Mesenteric fat pad (tissue), 1 donor: ENCODE measurements at places on chromosomes 1 and 21.
A peak's percentile ranks its signal among the peaks of the same experiment; 100 is the strongest.

GRCh38 chr1:4212796-4213195 is 312.7 kb upstream of the C1orf174 start:
- peak; percentile 30 for DNase-seq

DNA sequence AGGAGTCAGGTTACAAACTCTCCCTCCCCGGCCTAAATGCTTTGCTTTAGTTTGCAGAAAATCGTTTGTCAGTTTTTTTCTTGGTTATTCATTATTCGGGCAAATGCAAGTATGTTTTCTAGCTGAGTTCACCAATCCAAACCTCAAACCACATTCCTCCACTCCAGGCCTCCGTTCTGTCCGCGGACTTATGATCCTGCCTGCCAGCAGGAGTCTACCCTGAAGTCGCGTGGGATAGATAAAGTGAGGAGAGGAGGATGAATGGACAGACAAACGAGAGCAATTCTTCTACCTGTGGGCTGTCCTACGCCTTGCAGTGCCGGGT is 1.3 kb downstream of the ADAMTS1 start:
- no peak for DNase-seq

DNA sequence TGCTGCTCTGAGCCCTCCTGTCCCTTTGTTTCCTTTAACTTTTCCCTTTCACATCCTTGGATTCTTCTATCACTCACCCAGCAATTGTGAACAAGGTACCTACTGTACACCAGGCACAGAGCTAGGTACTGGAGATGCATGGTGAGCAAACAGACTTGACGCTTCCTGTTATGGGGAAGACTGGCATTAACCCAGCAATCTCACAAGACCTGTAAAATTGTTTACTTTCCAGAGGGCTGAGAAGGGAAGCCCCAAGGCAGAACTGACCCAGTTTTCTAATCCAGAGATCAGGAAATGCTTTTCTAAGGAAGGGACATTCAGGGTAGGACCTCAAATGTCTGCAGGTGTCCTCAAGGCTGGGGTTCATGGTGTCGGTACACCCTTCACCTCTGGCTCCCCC is 171.6 kb upstream of the KAZN start:
- no peak for DNase-seq

- no peak for DNase-seq
Observed at GRCh38 chr1:219650880-219651279, 38.0 kb upstream of the ZC3H11B start.

GRCh38 chr1:54597455-54598030 is 25.8 kb downstream of the FAM151A start:
- DNase-seq: no peak

DNA sequence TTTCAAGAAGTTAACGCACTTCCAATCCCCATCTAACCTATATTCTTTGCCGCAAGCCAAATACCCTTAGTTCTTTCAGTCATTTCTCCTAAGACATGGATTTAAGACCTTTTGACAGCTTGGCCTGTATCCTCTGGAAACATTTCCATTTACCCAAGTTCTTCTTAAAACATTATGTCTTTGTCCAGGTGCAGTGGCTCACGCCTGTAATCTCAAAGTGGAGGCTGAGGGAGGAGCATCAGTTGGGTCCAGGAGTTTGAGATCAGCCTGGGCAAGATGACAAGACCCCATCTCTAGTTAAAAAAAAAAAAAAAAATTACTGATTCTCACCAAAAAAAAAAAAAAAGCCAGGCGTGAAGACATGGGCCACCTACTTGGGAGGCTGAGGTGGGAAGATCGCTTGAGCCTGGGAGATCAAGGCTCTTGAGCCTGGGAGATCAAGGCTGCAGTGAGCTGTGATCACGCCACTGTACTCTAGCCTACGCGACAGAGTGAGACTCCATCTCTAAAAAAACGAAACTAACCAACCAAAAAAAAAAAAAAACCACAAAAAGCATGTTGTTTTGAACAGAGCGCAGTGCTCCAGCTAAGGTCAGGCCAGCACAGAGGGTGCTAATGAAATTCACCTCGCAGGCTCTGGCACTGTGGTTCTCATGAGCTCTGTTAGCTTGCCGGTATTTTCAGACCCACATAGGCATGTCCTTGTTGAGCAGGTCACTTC is 36.0 kb downstream of the NUAK2 start:
- DNase-seq: no peak

- peak; percentile 16 for DNase-seq
Observed at GRCh38 chr1:153623101-153623500, 4.2 kb downstream of the S100A13 start.

GRCh38 chr1:61085983-61086644 is 3.8 kb downstream of the NFIA start:
- no peak for DNase-seq

- DNase-seq: no peak
Observed at GRCh38 chr1:42340093-42340492, 5.1 kb upstream of the FOXJ3 start.

DNA sequence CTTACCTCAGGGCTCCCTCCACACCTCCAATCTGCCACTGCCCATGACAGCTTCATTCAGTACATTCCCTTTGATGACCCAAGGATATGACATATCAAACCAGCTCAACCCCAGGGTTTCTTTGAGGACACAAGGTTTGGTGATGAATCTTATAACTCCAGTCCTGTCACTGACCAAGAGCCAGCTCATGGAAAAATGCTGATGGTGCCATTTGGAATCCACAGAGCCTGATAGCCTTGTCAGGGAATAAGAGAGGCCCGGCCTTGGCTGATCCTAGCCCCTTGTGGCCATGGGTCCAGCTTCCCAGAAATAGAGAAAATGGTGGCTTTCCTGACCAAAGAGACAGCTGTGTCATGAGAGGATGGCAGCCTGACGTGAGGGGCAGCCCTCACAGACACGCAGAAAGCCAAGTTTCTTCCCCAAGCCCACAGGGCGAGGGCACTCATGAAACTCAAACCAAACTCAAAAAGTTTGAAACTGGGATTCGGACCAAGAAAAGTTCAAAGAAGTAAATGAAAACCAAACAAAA is 75.4 kb downstream of the SH3BGR start:
- DNase-seq: no peak

GRCh38 chr1:214419650-214420049 is 131.8 kb downstream of the PTPN14 start:
- no peak for DNase-seq

DNA sequence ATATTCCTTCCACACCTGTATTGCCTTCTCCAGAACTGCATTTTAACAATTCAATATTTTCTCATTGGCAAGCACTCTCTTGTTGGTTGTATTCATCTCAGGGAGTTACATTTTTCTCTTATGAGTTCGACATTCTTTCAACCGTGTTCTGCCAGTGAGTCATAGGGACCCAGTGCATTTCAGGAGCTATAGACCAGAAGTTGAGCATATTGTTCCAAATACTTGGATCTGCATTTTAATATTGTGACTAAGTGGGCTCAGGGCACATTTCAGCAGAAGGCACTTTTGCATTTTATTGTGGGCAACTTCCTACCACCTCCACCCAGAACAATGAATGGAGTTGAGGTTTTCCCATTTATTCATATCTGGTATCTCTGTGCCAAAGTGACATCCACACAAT is 132.8 kb downstream of the TNFSF18 start:
- DNase-seq: no peak

DNA sequence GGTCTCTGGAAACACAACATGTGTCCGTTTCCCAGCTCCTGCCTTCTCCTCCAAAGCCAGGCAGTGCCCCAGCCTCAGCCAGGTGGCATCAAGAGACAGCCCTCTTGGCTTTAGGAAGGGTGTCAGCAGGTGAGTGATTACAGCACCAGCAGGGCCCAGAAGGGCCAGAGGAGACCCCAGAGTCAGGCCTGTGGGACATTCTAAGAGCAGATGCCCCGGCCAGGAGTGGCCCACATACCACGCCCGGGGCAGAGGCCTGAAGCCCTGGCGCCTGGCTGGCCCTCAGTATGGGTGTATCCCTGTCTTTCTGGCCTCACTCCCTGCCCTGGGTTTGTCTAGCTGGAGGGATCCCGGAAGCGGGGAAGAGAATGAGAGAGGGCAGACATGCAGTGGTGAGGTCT is 109.2 kb downstream of the CASZ1 start:
- DNase-seq: no peak

GRCh38 chr1:165924117-165924516 is 96.7 kb downstream of the UCK2 start:
- DNase-seq: peak; percentile 4

DNA sequence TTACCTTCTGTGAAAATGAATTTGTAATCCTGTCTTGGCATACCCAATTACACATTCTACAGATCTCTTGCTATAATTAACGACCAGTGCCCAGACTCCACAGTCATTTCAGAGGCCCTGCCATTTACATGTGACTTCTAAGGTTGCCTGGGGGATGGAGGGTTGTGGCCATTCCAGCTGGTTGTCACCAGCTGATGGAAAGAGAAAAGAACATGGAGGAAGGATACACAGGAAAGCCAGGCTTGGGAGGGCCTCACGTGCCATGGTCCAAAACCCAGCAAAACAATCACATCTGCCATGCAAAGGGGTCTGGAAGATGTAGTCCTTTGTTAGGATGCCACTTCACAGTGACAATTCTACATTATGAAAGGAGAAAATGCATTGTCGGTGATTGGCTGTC is 59.3 kb downstream of the LAMC2 start:
- no peak for DNase-seq

DNA sequence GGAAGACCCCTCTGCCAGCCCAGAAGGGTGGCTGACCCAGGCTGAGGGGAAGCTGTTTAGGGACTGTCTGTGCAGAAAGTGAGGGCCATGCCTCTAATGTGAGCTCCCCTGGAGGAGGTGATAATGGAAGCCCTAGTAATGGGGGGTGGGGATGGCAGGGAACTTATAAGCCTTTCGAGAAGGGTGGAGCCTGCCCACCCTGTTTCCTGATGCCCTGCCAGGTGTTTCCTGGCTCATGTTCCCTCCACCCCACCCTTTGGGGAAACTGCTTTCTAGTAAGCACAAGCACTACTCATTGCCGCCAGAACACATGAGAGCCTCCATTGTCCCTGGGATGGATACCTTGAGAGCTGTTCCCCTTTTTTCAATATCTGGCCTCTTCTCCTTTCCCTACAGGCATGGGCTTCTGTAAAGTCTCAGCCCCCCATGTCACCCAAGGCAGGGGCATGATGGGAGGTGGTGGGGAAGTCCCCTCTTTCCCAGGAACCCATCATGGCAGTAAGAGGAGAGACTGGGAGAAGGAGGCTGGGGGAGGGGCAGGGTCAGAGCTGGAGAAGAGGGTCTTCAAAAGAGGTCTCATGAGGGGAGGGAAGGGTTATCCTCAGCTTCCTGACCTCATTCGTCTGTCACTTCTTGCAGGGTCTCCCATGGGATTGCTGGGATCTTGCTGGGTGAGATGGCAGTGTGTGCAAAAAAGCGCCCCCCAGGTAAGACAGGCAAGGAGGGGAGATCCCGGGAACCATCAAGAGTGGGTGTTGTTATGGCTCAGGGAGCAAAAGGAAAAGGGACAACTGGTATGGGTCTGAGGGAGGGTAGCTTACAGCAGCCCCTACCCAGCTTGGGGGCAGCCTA is 2.4 kb downstream of the ATP8B2 start:
- no peak for DNase-seq

DNA sequence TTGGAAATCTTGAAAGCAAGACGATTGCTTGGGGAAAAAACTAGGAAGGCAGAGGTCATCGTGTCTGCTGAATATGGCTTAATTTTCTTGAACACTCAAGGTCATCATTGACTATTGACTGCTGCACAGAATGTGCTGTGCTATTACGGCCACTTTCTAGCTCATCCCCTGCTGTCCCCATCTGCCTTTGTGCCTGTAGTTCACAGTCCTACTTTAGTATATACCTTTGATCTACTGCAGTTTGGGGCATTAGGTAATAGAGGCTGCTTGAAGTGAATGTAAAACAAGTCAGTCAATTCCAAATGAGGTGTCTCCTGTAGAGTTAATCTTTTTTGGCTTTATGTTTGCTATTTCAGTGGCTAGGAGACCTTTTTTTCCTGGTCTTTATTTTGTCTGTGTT is 8.3 kb downstream of the RAB4A start:
- DNase-seq: no peak
